Stimulated activated CD4-positive, alpha-beta T cell treated with anti-CD3 and anti-CD28 coated beads, TNF-alpha, amount 100 ng/mL, for 48 hours (primary cell): ENCODE measurements at places on chromosomes 2 and 18.

- DNase-seq, result no peak
These were observed 508.9 kb upstream of the LRATD1 start for GRCh38 chr2:14123436-14124103.

- DNase-seq, result no peak
These were observed 203.9 kb upstream of the TANK start for GRCh38 chr2:160956243-160956802.

DNA sequence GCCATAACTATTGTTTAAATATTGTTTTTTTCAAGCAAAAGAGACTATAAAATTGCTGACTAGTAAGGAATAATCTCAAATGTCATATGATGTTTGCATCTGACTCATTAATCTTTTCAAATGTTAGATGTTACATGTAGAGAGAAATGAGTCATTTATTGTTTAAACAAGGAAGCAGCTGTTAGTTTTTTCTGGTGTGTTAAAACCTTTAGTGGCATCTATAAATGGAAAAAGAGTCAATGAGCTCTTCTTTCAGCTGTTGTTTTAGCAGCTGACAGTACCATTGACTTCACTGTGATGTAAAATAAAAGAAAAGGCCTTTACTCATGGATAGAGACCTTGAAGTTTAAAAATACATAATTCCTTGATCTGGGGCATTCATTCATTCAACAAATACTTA lies 1.8 kb upstream of the KLHL41 start:
- DNase-seq, result no peak

DNA sequence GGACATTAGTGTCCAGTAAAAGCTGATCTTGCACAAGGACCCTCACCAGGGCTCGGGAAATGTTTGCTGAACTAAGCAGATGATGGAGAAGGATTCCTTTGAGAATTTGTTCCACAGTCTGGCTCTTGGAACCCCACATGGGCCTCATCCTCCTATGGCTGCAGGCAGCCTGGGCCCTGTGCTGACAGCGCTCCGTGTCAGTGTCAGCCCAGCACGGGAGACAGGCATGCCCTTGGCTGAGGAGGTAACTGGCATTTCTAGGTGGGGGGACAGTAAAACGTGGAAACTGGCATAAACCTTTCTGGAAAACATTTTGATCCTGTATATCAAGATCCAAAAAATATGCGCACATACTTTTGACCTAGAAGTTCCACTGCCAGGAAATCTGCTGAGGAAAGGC lies 10.5 kb downstream of the PTMA start:
- DNase-seq, result no peak
